ENCODE measurements at places on chromosomes 7 and 10.

DNA sequence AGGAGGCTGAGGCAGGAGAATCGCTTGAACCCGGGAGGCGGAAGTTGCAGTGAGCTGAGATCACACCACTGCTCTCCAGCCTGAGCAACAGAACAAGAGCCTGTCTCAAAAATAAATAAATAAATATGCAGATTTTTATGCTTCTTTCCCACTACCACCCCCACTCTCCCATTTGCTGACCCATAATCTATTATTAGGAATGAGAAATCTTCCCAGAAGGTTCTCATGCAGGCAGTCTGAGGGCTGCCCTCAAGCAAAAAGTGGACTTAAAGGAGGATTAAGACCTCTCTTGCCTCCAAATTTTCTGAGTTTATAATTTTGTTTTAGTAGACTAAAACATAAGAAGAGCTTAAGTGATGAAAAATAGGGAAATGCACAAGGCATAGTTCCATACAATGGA lies 85.2 kb upstream of the TOMM7 start:
- no peak for DNase-seq

DNA sequence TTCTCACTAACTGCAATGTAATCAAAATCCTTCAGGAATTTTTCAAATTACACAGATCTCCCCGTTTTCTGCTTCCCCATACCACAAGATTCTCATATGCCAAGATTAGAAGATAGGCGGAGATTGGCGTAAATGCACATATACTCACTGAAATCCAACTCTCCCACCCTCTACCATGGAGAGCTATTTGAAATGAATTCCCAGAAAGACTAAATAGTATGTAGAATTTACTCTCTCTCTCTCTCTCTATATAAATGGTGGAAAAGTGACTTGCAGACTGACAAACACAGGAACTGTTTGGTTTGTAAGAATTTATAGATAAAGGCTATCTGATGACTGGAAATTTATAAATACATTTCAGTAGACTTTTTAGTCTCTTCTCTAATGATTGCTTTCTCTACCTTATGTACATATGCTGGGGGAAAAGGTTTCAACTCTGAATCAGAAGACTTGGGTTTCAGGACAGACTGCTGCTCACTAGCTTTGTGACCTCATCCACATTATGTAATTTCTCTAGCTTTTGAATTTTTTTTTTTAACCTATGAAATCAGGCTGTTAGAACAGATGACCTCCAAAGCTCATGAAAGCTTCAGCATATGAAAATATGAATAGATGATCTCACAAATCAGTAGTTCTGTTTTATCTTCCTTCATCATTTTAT lies 67.8 kb upstream of the CSTF2T start:
- DNase-seq: no peak

GRCh38 chr7:73615886-73616285 lies 8.4 kb downstream of the MLXIPL start:
- no peak for DNase-seq

- no peak for DNase-seq
Measured at GRCh38 chr7:101308245-101309085, 13.1 kb downstream of the IFT22 start.

DNA sequence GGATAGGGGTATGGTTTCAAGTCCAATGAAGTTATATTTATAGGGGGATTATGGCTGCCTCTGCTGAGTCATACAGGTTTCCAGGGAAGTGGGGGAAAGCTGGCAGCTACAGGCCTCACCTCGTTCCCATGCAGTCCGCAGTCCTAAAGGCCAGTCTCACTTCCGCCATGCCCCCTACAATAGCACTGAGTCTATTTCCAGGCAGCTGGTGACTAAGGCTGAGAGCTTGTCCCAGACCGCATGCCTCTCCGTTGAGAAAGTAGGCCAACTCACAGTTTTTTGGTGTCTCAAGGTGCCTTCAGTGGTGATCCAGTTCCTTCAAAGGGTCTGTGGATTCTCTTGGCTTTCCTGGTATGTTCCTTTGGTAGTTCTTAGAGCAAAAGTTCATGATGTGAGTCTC lies 203.9 kb upstream of the GLI3 start:
- no peak for DNase-seq

DNA sequence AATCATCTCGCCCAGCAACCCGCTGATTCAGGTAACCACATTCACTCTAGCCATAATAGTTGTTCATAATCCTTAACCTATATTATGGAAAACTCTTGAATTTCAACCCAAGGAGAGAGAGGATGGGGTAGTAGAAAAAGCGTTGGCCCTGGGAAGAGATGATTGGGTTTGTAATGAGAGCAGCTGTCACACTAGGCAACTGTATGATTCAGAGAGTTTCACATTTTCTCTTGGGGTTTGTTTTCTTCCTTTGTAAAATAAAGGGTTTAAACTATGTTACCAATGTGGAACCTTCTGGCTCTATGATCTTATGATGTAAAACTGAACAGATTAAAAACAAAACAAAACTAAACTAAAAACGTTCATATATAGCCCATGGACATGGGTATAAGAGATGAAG lies 705.2 kb upstream of the IGFBP3 start:
- no peak for DNase-seq

GRCh38 chr10:28492116-28492920 lies 40.6 kb upstream of the WAC start:
- no peak for DNase-seq

GRCh38 chr7:138749960-138750359 lies 47.8 kb upstream of the TMEM213 start:
- DNase-seq: no peak

DNA sequence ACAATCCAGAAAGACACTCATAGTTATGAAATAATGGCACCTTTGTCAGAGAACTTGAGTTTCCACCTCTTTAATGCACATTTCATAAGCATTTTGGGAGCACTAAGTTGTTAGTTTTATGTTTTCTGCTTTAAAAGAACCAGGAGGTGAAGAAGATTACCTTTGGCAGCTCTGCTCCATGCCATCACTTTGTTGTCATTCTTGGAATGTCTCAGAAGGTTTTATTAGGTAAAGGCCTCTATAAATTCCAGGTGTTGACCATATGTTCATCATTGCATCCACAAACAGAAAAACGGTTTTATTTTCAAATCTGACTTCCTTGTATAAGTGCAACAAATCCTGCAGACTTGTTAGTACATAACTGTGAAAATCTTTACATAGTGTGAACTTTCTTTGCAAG lies 424.8 kb downstream of the MDFIC start:
- no peak for DNase-seq

GRCh38 chr7:90686146-90686545 lies 90.0 kb downstream of the CDK14 start:
- no peak for DNase-seq

DNA sequence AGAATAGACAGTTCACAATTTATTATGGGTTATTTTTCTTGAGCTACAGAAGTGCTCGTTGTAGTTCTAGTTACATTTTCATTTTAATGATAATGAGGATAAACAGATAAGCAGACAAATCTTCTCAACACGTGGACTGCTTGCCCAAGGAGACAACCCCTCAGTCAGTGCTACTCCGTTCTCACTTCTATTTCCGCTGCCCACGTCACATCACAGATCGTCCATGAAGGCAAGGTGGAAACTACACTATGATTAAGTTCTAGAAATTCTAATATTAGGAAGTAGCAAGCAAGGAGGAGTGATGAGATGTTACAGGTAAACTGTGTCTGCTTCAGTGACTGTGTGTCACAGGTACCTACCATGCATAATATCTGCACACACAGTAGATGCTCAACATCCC lies 210.5 kb downstream of the CHCHD3 start:
- DNase-seq: no peak

DNA sequence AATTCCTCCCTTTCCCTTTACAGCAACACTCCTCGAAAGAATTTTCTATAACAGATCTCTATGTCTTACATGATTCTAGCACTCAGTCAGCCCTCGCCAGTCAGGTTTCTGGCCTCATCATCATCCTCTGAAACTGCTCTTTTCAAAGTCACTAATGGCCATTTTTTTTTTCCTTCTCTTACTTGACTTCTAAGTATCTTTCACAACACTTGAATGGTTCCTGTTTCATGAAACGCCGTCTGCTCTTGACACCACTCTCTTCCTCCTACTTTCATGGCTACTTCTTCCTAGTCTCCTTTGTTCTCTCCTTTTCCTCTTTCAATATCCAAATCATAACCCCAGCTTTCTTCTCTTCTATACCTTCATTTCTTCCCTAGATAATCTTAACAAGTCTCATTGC lies 100.5 kb upstream of the NRP1 start:
- DNase-seq: no peak

GRCh38 chr10:127853868-127854768 lies 38.6 kb downstream of the CLRN3 start:
- peak; percentile 71 for DNase-seq

DNA sequence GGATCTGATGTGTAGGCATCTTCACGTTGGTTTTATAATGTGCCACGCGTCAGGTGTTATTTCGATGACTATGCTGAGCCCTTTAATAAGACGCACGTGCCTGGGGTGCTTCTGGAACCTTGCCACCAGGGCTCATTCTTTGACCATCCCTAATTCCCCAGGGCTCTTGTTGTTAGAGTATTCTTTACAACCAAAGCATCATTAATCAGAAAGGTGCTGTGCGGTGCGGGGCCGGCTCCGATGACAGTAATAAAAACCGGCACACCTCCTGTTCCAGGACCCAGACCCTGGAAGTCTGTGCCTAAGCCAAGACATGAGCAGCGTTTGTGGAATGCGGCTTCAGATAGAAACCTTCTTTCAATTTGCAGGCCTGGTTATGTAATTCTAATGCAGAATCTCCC lies 58.4 kb downstream of the MGMT start:
- DNase-seq: no peak

GRCh38 chr10:5940807-5941218 lies 36.5 kb downstream of the IL15RA start:
- no peak for DNase-seq

- DNase-seq: no peak
Measured at GRCh38 chr7:131489196-131489595, 67.2 kb downstream of the PODXL start.

DNA sequence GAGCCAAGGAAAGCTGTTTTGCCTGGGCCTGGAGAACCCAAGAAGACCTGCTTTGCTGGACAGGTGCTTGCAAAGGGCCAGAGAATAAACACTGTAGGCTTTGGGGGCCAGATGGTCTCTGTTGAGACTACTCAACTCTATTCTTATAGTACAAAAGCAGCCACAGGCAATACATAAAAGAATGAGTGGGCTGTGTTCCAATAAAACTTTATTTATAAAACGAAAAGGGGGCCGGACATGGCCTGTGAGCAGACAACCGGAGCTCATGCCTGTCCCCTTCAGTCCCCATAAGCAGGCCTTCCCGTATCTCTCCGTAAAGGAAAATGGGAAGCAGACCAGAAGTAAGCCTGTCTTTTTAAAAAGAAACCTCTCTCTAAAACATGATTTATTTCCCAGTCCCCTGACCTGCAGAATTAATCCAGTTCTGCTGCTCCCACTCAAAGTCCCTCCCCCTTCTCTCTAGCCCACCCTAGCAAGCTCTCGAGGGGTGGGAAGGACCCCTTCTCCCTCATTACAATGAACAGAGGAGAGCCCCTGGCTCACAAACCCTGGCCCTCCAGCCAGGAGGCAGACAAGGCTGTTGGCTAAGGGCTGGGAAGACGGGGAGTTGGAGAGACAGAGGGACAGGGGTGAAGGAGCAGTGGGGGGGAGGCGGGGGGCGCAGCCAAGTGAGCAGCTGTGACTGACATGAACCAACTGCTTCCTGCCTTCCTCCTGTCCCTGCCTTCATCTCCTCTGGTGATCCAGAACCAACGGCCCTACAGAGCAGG lies 177.8 kb downstream of the NEURL1 start:
- no peak for DNase-seq

GRCh38 chr7:22443370-22444180 lies 56.4 kb downstream of the STEAP1B start:
- no peak for DNase-seq

- no peak for DNase-seq
Measured at GRCh38 chr10:21668831-21669230, 134.8 kb downstream of the MLLT10 start.

- DNase-seq: no peak
Measured at GRCh38 chr10:105391670-105392351, 750.7 kb downstream of the SORCS3 start.

- no peak for DNase-seq
Measured at GRCh38 chr10:46040004-46040403, 6.1 kb downstream of the MSMB start.

DNA sequence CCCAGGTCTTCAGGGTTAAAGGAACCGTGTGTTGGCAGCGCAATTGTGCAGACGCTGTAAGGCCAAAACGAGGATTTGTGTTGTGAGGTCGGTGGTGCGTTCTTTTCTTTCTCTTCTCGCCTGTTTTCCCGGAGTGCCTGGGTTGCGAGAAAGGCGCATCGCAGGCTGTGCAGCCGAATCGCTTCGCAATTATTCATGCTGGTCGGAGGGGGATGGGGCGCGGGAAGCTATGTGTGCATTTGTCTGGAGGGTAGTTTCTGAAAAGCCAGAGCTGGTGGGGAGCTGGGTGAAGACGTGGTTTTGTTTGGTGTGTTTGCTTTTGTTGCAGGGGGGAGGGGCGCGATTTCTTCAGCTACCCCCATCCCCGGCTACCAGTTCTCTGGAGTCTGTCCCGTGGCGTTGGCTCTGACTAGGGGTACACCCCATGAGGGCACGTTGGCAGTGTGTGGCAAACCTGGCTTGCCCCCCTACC lies 2.1 kb downstream of the MXI1 start:
- peak; percentile 75 for DNase-seq

DNA sequence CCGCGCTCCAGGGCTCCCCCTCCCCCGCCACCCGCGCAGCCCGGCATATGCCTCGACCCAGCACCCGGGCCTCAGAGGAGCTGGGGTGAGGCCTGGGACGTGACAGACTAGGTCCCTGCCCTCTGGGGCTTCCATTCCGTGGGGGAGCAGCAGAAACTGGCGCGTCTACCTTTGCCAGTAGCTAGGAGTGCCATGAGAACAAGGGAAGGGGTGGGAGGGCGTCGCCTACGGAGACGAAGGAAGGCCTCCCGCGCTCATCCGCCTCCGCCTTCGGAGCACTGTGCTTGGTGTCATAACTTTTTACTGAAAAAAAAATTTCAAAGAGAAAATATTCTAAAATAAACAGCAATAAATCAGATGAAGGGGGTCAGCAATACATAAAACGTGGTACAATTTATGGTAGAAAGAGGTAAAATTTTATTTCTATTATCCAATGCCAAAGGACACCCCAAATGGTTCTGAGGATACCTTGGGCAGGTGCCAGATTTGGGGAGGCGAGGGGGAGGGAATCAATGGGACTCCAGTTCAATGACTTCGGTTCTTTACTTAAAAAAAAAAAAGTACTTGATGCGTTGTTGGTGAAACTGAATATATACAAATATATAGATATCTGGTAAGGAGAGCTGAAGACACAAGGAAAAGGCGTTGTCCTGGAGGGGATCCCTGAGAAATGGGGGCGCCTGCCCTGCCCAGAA lies 35.1 kb upstream of the GRID1 start:
- peak; percentile 68 for DNase-seq

- no peak for DNase-seq
Measured at GRCh38 chr10:87593702-87594101, 66.0 kb upstream of the PAPSS2 start.

DNA sequence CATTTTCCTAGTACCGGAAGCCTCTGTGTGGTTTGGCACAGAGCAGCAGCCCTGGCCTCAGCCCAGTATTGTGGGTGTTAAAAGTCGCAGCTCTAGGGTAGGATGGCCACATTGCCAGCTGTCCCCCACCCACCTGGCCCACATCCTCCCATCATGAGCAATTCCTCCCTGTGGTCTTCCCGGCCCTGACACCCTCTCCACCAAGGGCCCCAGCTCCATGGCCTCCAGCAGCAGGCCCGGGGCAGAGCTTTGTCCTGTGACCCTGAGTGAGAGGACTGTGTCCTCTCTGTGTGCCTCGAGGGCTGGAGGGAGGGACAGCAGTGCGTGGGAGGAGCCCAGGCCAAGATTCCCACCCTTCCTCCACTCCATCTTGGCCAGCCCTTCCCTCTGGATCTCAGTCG lies 93.7 kb downstream of the MYL10 start:
- DNase-seq: no peak

All from putamen (tissue), 1 donor.